AG08395 (cell line): ENCODE measurements at places on chromosomes 4 and X.

GRCh38 chr4:69831646-69832325, 28.2 kb downstream of the SULT1E1 start:
- DNase-seq = no peak

DNA sequence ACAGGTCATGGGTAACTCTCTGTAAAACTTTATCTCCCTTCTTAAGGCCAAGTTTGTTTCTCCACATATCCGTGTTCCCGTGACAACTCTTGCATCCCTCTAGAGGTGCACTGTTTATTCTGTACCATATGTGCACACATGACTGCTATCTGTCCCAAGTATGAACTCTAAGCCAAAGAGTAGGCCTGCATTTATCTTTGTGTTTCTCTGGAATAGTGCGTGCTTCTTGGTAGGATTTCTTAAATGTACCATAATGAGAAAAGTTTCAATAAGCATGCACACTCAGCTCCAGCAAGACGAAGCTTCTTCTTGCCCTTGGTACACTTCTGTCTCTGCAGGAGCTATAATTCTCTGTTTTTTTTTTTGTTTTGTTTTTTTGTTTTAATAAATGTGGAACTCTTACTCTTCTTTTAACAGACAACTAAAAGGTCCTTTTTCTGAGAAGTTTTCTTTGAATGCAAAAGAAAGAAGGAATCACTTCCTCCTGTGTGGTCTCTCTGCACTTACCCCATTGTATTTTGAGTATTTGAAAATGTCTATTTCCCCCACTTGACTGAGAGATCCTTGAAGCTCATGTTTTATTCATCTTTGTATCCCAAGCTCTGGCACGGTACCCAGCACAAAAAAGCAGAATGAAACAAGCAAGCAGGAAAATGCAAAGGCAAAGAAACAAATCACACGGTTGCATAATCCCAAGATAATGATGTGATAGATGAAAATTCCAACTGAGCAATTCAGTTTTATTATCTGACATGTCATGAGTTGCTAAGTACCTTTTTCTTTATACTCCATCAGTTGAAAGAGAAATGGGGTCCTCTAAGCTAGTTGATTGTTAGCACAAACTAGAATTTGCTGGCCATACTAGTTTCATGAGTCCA, 521.9 kb upstream of the BOD1L1 start:
- no peak for DNase-seq

DNA sequence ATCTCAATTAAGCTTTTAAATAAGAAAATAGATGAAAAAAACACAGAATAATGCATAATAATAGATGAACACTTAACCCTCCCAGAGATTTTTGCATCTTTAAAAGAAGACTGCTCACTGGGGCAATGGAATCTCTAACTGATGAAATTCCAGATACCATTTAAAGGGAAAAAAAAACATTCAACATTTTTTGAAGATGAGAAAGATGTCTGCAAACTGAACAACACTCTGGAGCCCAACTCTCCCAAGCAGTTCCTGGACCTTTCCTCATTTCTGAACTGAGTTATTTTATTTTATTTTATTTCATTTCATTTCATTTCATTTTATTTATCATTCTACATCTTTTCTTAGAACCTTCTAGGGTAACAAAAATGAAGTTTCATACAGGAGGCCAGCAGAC, 90.7 kb downstream of the CORIN start:
- DNase-seq = no peak

DNA sequence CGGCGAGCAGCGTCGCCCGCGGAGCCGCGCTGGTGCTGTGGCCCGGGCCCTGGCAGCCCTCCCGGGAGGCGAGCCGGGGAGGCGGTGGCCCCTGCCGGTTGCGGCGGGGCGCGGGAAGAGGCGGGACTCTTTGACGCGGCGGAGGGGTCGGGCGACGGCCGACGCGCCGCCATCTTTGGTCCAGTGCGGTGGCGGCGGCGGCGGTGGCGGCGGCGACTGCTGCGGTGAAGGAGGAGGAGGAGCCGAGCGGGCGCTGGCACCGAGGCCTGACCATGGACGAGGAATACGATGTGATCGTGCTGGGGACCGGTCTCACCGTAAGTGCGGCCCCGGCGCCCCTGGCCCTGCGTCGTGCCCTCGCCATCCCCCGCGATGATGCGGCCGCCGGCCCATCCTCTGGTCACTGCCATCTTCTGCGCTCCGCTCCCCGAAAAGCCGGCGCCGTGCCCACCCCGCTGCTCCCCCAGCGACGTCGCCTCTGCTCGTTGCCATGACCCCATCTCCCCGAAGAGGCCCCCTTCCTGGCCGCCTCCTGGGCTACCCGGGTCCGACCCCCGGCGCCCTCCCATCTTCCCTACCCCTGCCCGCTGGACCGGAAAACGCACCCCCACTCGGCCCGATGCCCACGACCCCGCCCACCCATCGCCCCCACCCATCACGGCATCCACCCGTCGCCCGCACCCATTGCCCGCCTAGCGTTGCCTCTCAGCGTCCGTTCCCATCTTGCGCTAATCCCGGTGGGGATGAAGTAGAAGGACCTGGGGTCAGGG, at the start of gene GDI1:
Gene GDI1, plus strand, starts transcription at position 172 of the 770 bp plus-strand sequence. Its CDS starts 101 bp downstream, at position 273.
- peak; percentile 38 for DNase-seq

- DNase-seq = peak; percentile 43
These were observed 201.3 kb downstream of the RBM46 start for GRCh38 chr4:154982187-154983047.

- no peak for DNase-seq
These were observed 91.6 kb downstream of the MAGEB17 start for GRCh38 chrX:16258882-16259281.

DNA sequence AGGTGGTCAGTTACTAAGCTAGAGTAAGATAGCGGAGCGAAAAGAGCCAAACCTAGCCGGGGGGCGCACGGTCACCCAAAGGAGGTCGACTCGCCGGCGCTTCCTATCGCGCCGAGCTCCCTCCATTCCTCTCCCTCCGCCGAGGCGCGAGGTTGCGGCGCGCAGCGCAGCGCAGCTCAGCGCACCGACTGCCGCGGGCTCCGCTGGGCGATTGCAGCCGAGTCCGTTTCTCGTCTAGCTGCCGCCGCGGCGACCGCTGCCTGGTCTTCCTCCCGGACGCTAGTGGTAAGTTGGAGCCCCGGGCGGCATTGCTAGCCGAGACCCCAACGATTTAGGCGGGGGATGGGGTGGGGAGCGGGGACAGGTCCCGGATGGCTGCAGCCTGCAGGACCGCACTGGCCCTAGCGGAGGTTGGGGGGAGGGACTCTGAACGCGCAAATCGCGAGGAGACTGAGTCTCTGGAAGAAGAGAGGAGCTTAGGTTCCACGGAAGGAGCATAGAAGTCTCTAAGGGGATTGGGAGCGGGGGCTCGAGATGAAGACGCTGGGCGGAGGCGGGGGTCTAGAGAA, 573 bp downstream of the HTR2C start:
- no peak for DNase-seq
